ENCODE measurements at places on chromosomes 12 and 14.

DNA sequence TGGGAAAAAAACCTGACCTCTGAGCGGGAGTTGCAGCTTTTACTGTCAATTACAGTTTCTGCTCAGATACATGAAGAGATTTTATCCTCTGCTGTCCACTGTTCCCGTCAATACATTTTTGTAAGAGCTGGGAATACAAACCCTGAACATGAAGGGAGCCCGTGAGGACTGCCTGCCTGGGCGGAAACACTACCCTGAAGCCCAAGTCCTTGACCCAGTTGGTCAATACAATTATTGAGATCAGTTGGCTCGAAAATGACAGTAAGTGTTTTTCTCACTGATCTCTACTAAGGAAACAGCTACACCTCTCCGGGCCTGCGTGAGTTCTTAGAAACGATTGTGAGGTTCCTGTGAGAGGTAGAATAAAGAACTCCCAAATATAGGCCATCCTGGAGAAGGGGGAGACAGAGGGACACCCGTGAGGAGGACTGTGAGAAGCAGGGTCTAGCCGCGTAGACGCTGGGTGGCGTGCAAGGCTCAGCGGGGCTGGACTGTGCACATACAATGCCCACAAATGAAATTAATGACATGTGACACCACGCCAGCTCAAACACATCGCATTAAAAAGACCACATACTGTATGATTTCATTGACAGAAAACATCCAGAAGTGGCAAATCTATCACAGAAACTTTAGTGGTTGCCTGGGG is 509.5 kb downstream of the TMEM132D start:
- no peak for DNase-seq

DNA sequence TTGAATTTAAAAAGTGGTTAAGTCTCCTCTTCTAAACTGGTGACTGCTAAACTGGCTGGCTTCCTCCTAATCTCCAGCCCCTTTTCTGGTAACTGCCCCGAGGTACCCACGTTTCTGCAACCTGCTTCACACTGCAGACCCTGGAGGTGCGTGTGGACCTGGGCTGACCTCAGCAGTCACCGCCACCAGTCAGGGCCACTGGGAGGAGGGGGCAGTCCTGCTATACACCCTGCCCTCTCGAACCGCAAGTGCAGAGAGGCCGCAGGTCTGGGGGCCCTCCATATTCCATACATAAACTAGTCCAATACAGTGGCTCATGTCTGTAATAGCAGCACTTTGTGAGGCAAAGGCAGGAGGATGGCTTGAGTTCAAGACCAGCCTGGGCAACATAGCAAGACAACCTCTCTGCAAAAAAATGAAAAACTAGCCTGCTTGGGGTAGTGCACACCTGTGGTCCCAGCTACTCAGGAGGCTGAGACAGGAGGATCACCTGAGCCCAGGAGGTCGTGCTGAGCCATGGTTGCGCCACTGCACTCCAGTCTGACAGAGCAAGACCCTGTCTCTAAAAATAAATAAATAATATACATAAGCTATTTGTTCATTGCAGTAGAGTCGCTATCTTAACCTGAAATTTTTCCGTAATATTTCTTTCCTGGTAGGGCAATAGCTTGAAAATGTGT is 25.6 kb downstream of the VPS37B start:
- DNase-seq, result no peak

DNA sequence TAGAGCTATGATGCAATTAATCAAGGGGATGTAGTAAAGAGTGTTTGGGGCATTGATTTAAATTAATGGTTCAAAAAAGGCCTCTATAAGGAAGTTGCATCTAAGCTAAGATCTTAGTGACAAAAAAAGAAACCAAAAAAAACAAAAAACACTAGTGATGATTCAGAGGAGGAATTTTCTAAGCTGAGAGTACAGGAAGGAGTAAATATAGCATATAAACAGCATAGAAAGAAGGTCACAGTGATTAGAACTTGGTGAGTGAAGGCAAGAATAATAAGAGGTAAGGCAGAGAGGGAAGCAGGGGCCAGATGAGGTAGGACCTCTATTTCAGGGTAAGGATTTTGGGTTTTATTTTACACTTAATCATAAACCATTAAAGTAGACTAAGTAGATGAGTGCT is 48.0 kb upstream of the PDZRN4 start:
- DNase-seq, result no peak

GRCh38 chr12:93766796-93767523 is 89.8 kb downstream of the CRADD start:
- no peak for DNase-seq

- DNase-seq, result no peak
Measured at GRCh38 chr14:76348898-76349297, 27.0 kb upstream of the ESRRB start.

- no peak for DNase-seq
Measured at GRCh38 chr14:34713681-34714319, 593 bp downstream of the CFL2 start.

DNA sequence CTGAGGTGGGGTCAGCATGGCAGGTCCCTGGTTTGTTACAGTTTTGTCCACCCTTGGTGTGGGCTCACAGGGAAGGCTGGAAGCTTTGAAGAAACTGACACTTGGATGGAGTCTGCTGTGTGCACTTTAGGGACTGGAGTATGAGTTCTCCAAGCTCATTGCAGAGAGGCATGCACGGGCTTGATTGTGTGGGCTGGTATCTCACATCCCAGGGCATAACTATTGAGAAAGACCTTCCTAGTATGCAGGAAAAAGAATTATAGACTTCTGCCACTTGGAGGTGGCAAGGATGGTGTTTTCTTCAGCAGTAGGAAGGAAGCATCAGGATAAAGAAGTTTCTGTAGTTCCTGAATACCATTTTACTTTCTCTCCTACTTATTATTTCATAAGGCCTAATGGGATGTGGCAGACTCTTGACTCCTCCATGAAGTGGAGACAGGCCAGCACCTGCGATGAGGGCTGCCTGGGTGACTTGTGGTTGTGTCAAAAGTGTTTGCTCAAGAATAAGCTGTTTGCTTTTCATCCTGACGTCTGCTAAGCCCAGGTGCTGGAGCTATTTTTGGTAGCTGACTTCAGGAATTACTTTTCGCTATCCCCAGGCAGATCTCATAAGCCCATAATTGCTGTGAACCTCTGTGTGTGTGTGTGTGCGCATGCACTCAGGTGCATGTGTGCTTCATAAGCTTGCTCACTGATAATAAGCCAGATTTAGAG is 125.8 kb downstream of the KTN1 start:
- no peak for DNase-seq

Data from right renal cortex interstitium (tissue), 3 donors.